ENCODE measurements at places on chromosomes 5 and 9.

DNA sequence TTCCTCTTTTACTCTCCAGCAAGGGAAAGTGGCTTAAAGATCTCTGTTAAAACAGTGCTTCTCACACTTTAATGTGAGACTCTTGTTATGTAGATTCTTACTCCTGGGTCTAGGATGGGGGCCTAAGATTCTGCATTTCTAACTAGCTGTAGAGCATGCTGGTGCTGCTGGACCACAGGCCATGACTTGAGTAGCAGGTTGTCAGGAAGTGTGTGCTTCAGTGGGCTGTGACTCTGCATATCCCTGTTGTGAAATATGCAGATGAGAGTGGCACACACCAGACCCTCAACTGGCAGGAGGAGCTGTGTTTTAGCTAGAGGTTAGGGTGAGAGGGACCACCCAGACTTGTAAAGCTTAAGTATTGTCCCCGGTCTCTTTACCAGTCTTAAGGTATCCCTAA, 191.1 kb upstream of the DMRT1 start:
- no peak for DNase-seq

- DNase-seq, result peak; percentile 77
These were observed 42.9 kb downstream of the OR2K2 start for GRCh38 chr9:111287127-111287526.

DNA sequence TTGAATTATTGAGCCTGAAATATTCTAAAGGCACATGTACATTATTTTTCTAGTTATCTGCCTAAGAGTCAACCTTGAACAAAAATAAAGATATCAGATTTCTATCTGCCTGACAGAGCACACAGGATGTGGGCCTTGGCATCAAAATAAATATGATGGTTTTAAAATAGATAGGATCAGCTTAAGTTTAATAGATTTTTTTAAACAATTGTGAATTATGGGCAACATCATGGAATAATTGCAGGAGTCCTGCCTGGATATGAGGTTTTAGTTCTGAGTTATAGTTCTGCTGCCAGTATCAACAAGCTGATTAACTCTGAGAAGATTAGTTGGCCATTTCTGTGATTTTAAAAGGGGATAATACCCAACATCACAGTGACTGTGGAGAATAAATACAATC, 107.0 kb upstream of the PCA3 start:
- DNase-seq, result no peak

GRCh38 chr5:100464418-100464817, 70.8 kb upstream of the FAM174A start:
- DNase-seq, result peak; percentile 4

DNA sequence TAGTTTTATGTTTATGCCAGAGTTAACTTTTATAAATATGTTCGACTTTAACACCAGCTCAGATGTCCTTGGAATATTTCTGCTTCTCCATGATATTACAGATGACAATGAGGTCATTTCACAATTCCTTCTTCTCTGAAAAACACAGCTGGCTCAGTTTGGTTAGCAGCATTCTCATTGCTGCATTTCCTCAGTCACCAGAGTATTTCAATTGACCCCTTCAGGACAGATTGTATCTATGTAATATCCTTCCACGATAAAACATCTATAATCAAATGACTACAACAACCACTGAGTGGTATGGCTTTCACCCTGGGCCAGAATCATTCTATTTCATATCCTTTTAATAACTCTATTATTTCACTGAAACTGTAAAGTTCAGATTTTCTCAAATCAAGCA, 148.7 kb downstream of the OXCT1 start:
- DNase-seq, result no peak

DNA sequence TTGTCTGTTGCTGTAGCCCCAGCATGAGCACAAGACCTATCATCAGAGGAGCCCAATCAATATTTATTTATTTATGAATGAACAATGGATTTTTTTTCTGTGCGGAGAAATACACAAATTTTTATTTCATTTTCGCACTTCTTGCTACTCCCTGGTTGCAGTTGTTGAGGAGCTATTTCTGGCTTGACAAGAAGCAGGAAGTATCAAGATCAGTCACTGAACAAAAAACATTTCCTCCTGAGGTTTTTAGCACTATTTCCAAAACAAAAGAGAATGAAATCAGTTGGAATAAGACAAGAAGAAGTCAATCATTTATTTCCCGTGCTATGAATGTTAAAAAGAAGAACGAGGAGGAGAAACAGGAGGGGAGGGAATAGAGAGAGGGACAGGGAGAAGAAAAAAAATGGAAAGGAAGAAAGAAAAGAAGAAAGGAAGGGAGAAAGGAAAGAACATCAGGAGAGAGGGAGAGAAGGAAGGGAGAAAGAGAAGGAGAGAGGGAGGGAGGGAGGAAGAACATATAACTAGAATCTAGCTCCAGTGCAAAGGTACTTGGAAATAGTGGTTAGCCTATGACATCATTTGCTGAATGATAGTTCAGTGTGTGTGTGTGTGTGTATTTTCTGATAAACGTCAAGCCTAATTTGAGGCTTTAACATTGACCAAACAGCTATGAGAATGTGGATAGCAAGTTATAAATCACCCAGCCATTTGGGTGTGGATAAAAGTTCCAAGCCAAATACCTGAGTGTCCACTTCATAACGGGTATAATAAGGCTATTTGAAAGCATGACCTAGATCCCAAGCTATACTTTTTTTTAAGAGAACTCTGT, 586.0 kb downstream of the EBF1 start:
- no peak for DNase-seq

DNA sequence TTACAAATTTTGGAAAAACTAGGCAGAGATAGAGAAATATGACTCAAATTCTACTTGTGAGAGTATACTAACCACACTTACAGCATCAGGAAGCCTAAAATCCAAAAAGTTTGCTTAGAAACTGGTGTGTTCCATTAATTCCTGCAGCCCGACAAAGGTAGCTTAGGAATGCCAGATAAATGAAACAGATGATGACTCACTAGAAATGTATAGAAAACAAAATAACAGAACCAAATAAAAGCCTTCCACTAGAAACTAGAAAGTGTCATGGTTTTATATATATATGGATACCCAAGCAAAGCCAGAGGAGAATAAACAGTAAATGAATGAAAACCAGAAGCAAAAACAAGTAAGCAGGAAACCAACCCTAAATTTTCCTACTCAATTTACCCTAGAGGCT, 272.2 kb upstream of the PRDM9 start:
- DNase-seq, result no peak

DNA sequence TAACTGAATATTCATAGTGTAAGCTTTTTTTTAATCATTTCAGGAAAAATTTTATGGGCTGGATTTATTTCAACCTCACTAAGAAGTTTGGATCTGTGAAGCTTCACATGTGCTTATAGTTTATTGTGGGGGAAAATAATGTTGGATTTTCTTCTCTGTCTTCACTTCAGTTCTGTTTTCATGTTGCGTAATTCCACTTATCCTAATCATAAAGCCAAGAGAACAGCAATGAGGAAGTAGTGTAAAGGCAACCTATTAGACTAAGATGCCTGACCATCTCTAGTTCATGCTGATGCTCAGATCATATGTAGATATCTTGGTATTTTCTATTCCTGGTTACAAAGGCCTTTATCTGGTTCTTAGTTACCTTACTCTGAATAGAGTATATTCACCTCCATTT, 50.0 kb downstream of the CD180 start:
- no peak for DNase-seq

DNA sequence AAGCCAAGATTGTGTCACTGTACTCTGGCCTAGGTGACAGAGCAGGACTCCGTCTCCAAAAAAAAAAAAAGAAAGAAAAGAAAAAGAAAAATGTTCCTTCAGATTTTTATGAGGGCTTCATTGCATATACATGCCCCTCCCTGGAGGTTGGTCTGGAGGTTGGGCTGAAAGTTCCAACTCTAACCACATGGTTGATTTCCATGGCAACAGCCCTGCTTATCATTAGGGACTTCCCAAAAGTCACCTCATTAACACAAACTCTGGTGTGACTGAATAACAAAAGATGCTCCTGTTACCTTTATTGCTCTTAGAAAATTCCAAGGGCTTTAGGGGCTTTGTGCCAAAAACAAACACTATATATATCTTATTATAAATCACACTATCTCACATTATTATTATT, 113.8 kb downstream of the TMC1 start:
- no peak for DNase-seq

DNA sequence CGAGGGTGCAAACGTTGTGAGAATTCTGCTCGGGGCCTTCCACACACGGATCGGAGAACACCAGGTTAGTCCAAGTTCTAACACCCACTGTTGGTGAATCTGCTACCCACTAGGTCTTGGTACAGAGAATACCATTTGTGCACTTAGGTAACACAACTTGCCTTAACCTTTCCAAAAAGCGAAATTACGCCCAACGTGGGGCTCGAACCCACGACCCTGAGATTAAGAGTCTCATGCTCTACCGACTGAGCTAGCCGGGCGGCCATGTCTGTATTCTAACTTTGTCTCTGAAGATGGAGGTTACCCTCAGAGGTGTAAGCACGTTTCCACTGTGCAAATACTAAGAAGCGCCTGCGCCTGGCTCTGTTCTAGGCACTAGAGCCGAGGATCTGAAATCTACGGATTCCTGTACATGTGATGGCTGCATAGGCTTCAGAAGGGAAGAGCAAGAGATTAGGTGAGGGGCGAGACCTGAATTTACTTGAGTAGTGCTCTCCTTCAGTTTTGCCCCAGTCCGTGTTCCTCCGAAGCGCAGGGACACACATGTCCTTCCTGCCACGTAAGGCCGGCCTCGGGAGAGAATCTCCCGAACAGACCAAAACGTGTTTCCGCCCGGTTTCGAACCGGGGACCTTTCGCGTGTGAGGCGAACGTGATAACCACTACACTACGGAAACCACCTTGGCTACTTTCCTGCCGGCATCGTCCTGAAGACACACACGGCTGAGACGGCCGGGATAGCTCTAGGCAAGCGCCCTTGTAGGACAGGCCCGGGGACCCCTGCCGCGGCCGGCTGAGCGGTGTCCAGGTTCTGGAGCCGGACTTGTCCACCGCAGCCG, 1.1 kb upstream of the TRIM41 start:
- peak; percentile 82 for DNase-seq

GRCh38 chr9:132937463-132937901, 6.9 kb downstream of the TSC1 start:
- DNase-seq, result no peak

All from AG08396 (cell line).